ENCODE measurements at places on chromosomes 3 and 15. TPM values are rescaled to one million over a fixed set of nuclear protein-coding genes. Genes with fewer than 3 reads are reported as not detected.

The SPRED1 gene
- total RNA-seq, result 51.3 TPM

The MUC13 gene
- total RNA-seq, result not detected

The CHST14 gene
- total RNA-seq, result 18.4 TPM

The CCDC33 gene
- total RNA-seq, result 1.5 TPM

The SI gene
- total RNA-seq, result not detected

The PLA2G4E gene
- total RNA-seq, result not detected

The GOLGA6B gene
- not detected for total RNA-seq

The GP5 gene
- total RNA-seq, result not detected

The SYNM gene
- 21.6 TPM for total RNA-seq

The PLCD1 gene
- total RNA-seq, result 6.8 TPM

The CCDC39 gene
- total RNA-seq, result not detected

The TMF1 gene
- total RNA-seq, result 17.9 TPM

The FSIP1 gene
- 2.6 TPM for total RNA-seq

The PLAAT1 gene
- total RNA-seq, result 1.2 TPM

The ATP13A4 gene
- total RNA-seq, result not detected

The PYGO1 gene
- total RNA-seq, result 4.8 TPM

The SLC41A3 gene
- total RNA-seq, result 39.7 TPM

The ZNF774 gene
- total RNA-seq, result 1.2 TPM

The IREB2 gene
- 13.5 TPM for total RNA-seq

The AEN gene
- 127 TPM for total RNA-seq

The MUSTN1 gene
- not detected for total RNA-seq

The CFAP100 gene
- total RNA-seq, result not detected

The PIGZ gene
- 0.29 TPM for total RNA-seq

All from A375 (cell line).